ENCODE measurements at places on chromosomes 3 and 15. TPM values are rescaled to one million over a fixed set of nuclear protein-coding genes. Genes with fewer than 3 reads are reported as not detected.

- peaks cover 31% of the 10 kb centered on the region for H3K27me3 ChIP-seq
- H3K36me3 ChIP-seq, result no peaks in the 10 kb centered on the region
- H3K27ac ChIP-seq, result no peak overlapping the region
- no peak for DNase-seq
- peak overlapping the region; percentile 61 for H3K4me3 ChIP-seq
Measured at GRCh38 chr3:196640297-196641018, 964 bp downstream of the NRROS start.

DNA sequence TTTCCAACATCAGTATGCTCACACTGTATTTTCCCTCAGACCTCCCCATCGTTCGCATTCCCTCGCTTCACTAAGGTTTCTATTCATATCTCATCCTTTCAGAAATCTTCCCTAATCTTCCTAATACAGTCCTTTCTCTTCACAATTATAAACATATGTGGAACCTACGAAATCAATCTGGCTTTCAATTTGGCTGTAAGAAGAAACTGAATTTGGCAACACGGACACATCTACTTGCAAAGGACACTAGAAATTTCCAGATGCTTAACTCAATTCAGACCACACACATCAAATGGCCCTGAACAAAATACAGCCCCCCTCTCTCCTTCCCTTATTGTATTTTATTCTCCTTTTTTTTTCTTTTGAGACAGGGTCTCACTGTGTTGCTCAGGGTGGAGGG, 39.1 kb upstream of the TM4SF19 start:
- H3K36me3 ChIP-seq, result peaks cover 34% of the 10 kb centered on the region
- H3K4me3 ChIP-seq, result no peak overlapping the region
- DNase-seq, result no peak
- H3K4me1 ChIP-seq, result no peaks in the 10 kb centered on the region

DNA sequence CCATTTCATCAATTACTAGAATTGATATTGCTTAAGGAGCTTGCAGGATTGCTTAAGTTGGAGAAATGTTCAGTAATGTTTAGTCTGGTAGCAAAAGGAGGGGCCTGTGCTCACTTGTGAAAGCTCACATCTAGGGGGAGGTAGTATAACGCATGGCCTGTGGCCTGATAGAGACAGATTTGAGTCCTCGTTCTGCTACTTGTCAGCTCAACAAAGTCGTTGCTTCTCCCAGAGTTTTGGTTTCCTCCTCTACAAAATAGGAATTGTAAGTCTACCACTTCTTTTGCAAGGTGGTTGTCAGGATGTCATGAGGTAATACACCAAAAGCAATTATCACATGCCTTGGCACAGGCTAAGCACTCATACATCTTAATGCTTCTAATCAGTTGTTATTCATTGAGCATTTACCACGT, 1.3 kb downstream of the ST3GAL6 start:
- no peak for DNase-seq
- H3K36me3 ChIP-seq, result no peaks in the 10 kb centered on the region
- peaks cover 29% of the 10 kb centered on the region for H3K4me1 ChIP-seq
- H3K27ac ChIP-seq, result no peak overlapping the region

The CPLX3 gene
- total RNA-seq, result 0.14 TPM

DNA sequence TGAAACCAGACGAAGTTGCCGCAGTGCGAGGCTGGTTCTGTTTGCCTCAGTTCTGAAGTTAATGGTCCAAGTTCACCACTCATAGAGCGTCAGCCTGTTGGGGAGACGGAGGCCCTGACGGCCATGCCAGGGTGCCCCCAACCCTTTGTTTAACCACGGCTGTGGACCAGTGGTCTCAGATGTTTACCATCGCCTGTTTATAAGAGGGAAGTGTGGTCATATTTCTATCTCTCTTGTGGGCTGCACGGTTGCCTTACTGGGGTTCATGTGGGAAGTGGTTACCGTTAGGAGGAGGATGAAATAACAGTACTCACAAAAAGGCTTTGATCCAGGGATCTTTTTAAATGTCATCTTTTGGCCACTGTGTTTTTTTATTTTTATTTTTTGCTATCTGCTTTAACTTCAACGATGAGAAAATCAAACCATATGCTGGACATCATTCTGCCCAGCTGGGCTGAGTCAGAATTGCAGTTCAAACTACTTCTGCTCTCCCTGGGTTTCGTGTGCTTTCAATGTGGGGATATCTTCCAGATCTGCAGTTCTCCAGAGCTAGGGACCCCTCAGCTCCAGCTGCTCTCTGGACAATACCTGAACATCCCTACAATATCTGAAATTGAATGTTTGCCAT, 17.8 kb downstream of the SMAD3 start:
- peaks cover 10% of the 10 kb centered on the region for H3K36me3 ChIP-seq
- H3K4me1 ChIP-seq, result peaks cover 67% of the 10 kb centered on the region

The SNTN gene
- not detected for total RNA-seq

The TRH gene
- 0.13 TPM for total RNA-seq

The CLDN18 gene
- not detected for total RNA-seq

DNA sequence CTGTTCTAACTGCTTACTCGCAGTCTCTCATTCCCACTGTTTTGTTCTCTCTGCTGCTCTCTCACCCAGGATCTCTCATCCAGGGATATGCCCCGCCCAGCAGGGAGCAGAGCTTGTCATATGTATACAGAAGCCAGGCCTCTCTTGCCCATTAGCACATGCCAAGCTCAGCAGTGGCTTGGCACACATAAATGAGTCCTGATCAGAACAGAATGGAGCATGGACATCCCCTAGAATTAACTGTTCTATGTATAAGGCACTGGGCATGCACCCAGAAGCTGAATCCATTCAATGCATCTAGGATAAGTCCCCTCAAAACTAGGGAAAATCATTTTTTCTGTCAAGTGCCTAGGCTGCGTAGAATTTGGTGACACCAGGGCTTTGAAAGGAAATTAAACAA, 61.6 kb downstream of the IGSF11 start:
- no peaks in the 10 kb centered on the region for H3K36me3 ChIP-seq
- H3K27ac ChIP-seq, result no peak overlapping the region
- no peaks in the 10 kb centered on the region for H3K4me1 ChIP-seq
- no peak for DNase-seq

The NOX5 gene
- 0.07 TPM for total RNA-seq

The CHSY1 gene
- 69.3 TPM for total RNA-seq

DNA sequence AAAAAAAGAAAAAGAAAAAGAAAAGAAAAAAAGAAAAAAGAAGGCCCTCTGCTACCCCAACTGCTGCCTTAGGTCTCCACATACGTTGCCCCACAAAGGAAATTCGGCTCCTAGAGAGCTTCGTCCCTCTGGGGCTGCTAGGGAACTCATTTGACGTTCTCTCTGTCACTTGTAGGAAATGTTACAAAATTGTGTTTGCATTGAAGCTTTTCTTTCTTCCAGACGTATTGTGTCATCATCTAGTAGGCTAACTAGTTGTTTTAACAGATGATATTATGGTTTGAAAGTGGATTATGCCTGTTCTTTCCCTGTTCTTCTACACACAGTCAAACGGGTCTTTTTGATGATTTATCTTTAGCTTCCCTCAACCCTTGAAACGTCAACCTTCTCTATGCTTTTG, 125.3 kb downstream of the BDH1 start:
- peaks cover 75% of the 10 kb centered on the region for H3K4me1 ChIP-seq
- no peak overlapping the region for H3K4me3 ChIP-seq
- H3K36me3 ChIP-seq, result no peaks in the 10 kb centered on the region
- DNase-seq, result no peak
- peak overlapping the region; percentile 10 for H3K27ac ChIP-seq

- no peaks in the 10 kb centered on the region for H3K27me3 ChIP-seq
- H3K4me3 ChIP-seq, result no peak overlapping the region
- peaks cover 63% of the 10 kb centered on the region for H3K4me1 ChIP-seq
- DNase-seq, result peak; percentile 35
- no peaks in the 10 kb centered on the region for H3K36me3 ChIP-seq
- no peak overlapping the region for H3K27ac ChIP-seq
Measured at GRCh38 chr3:71064291-71064955, 519.1 kb downstream of the FOXP1 start.

The PLA2G4D gene
- not detected for total RNA-seq

- H3K36me3 ChIP-seq, result no peaks in the 10 kb centered on the region
- H3K27ac ChIP-seq, result peak overlapping the region; percentile 90
- no peaks in the 10 kb centered on the region for H3K27me3 ChIP-seq
- H3K4me3 ChIP-seq, result peak overlapping the region; percentile 83
- peak; percentile 55 for DNase-seq
- peaks cover 30% of the 10 kb centered on the region for H3K4me1 ChIP-seq
Measured at GRCh38 chr3:49173116-49173791, 1.9 kb downstream of the KLHDC8B start.

- H3K27ac ChIP-seq, result no peak overlapping the region
- no peak for DNase-seq
- H3K36me3 ChIP-seq, result no peaks in the 10 kb centered on the region
- H3K27me3 ChIP-seq, result peaks cover 55% of the 10 kb centered on the region
- no peaks in the 10 kb centered on the region for H3K4me1 ChIP-seq
Measured at GRCh38 chr3:10454907-10455544, 50.4 kb downstream of the ATP2B2 start.

The BUB1B gene
- 38.2 TPM for total RNA-seq

- H3K27me3 ChIP-seq, result no peaks in the 10 kb centered on the region
- H3K27ac ChIP-seq, result peak overlapping the region; percentile 80
Measured at GRCh38 chr3:195385526-195385925, 57.3 kb downstream of the ACAP2 start.

DNA sequence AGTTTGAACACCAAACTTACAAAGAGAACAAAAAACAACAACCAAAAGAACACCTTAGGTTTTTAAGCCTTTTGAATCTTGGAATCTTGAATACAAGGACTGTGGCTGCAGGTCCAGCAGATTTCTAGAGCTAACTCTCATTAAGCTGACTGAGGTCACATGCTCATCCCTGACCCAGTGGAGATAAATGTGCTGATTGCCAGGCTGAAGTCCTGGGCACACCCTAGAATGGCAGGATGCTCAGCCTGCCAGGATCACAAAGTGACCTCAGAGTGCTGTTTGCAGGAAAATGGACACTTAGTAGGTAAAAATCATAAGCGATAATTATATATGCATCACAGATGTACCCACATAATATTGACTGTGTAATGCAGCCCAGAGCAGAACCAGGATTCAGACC, 245.3 kb upstream of the NR2E3 start:
- H3K27me3 ChIP-seq, result no peaks in the 10 kb centered on the region
- no peak for DNase-seq
- peak overlapping the region; percentile 45 for H3K27ac ChIP-seq
- H3K4me1 ChIP-seq, result peaks cover 20% of the 10 kb centered on the region
- no peak overlapping the region for H3K4me3 ChIP-seq

DNA sequence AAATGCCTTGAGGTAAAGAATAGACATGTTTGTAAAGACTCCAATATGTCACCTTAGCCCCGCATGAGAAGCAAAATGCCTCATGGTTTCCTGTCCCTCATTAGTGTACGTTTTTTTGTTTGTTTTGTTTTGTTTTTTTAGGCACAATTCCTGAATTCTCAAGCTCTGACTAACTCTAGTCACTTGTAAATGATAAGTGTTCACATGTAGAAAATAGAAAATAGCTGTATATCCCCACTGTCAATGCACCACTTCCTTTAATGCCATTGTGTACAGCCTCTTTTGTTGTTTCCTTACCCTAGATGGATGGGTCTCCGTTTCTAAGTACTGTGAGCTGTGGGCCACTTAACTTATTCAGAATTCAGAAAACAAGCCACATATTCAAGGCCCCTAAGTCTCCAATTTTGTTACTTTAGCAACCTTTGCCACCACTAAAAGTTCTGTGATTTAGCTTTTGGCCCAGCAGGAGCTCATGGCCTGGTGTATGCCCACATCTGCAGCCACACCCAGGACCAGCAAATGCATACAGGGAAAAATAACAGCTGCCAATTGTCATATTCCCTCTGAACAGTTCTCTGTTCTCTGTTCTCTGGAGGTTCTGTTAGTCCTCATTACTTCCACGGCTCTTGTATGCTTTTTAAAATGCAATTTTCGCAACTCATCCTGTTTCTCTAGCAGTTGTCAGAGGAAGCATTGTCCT, 655.5 kb downstream of the GBE1 start:
- DNase-seq, result no peak
- H3K27ac ChIP-seq, result no peak overlapping the region
- H3K4me1 ChIP-seq, result no peaks in the 10 kb centered on the region
- H3K27me3 ChIP-seq, result no peaks in the 10 kb centered on the region

The FBXW12 gene
- total RNA-seq, result 0.51 TPM
